Activated CD4-positive, CD25-positive, alpha-beta regulatory T cell (primary cell): ENCODE measurements at places on chromosomes 7 and 10.

DNA sequence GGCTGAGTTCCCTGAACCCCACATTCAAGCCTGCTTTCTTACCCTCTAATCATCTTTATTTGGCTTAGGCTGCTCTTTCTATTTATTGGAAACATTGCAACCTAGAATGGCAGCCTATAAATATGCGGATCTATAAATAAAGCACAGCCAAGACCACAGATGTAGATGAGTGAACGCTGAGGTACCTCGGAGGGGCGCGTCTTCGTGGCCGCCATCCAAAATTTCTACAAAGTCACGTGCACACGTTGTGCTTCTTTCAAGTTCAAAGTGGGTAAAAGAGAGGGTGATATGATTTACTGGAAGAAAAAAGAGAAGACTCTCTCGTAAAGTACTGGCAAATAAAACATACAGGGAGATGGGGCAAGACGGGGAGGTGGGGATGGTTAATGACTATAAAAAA, 132.6 kb upstream of the RSU1 start:
- DNase-seq: no peak

- DNase-seq: no peak
Observed at GRCh38 chr10:125782616-125783015, 7.0 kb upstream of the MMP21 start.

DNA sequence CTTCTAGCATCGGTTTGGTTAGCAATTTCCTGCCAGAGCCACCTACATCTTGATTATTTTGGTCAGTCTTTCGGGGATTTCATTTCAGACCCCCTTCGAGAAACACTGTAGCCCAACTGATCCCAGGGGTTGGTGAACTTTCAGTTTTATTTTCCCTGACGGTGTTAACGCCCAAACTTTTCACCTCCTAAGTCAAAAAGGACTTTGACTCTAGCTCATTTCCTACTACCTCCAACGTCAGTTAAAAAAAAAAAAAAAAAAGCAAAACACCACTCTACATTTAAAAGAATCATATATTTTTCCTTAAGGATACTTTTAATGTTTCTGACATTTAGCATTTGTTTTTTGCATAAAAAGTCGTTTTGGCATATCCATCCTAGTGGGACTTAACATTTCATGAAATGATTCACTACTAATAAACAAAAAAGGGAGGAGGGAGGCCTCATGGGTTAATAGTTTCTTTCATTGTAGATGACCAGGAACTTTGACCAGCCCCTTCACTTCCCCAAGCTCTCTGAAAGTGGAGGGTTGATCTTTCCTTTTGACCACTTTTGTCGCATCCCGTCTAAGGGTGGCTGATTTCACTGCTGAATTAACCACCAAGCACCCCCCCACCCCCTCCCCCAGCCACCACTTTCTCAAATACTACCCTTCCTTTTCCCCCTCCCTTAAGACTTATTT, 764 bp upstream of the TCF7L2 start:
- no peak for DNase-seq

DNA sequence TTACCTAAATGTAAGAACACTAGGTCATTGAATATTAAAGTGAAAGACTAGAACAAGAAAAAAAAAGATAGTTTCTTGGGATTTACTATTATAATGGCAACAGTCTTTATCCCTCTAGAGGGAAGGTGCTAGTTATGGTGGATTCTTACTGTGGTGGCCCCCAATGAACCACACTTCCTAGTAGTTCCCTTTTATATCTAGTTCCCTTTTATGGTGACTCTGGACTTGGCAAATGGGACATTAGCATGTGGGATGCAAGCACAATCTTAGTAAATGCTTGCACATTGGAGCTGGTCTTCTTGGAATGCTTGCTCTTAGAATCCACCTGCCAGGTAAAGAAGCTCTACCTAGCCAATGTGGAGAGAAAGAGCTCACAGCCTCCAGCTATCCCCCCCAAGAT, 430.2 kb downstream of the LRMDA start:
- no peak for DNase-seq

DNA sequence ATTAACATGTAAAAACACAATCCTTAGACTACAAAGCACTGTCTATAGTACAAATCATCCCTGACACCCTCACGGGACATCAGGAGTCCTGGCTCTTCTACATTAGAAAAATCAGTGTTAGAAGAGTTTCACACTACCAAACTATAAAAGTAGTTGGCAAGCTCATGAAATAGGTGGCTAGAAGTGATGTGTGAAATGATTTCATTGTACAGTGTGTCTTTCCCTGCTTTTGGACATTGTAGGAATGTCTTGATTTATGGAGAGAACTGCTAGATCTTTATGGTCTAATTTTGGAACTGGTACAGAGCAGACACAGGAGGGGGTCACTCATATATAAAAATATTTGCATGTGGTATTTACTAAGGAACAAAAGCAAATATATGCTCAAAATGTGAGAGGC, 33.2 kb downstream of the SEMA3A start:
- no peak for DNase-seq

GRCh38 chr7:65342723-65343629, 30.7 kb upstream of the ZNF92 start:
- DNase-seq: no peak

DNA sequence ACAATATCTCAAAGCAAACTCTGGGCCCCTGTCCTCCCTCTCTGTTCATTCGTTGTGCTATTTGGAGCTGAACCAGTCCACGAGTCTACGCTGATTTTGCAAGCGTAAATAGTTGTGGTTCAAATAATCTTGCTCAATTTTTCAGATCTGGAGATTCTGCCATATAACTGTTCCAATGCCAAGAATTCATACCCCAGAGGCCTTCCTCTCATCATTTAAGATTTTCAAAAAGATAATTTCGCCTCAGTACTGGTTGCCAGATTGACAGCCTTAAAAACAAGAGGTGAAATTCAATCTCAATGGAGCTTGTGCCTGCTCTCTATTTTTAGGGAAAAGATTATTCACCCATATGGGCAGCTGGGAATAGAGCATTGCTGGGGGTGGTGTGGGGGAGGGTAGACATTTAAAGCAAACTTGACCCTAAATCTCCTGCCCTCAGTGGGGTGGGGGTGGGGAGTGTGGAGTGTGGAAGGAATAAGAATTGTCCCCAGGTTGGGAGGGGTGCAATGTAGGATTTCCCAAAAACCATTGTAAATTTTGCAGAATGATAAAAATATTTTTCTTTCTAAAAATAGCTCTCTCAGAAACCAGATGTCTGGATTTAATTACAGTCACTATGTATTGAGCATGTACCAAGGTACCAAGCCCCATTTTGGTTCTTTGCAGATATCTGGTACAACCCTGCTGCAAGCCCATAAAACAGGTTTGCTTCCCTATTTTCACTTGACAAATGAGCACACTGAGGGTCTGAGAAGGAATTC, 104.7 kb upstream of the EEPD1 start:
- DNase-seq: no peak

GRCh38 chr7:80991654-80992053, 72.8 kb upstream of the SEMA3C start:
- DNase-seq: no peak

- no peak for DNase-seq
Observed at GRCh38 chr7:125399408-125399807, 469.8 kb upstream of the POT1 start.

DNA sequence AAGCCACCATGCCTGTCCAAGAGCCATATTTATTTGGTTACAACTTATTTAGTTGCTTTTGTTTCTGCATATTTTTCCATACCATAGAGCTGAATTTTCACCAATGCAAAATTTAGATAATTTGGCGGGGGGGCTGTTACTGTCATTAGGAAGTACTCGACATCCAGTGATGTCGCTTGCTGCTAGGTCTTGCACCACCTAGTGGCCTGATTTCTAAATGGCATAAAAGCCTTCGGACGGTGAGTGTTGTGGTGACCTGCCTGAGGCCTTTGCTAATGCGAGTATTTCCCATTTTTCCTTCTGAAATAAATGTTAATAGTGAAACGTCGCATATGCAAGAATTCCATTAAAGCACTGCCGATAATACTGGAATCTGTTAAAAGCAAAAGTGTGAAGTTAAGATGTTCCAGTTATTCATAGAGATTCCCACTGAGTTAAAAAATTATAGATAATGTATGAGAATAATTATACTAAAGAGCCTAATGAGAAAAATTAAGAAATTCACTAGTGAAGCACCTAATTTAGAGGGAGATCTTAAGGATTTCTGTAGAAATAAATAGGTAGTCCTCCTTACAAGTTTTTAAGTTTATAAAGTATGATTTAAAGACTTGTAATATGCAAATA, 86.1 kb upstream of the DNAJB6 start:
- peak; percentile 11 for DNase-seq

DNA sequence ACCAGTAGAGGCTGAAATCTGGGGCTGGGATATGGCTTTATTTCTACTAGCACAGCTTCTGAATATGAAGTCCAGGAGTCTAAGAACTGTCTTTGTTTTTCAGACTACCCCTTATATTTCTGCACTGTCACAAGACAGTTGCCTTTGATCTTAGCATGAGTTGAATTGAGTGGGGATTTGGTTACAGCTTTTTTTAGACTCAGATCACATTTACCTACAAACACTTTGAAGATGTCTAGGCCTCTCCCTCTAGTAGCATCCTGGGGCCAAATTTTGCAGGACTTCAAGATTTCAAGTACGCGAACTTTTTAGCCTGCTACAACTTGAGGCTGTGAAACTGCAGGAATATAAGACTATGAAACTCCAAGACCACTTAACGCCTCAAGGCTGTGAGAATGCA, 240.2 kb downstream of the NEBL start:
- no peak for DNase-seq

GRCh38 chr7:100038326-100038725, 11.2 kb upstream of the ZSCAN21 start:
- DNase-seq: no peak

DNA sequence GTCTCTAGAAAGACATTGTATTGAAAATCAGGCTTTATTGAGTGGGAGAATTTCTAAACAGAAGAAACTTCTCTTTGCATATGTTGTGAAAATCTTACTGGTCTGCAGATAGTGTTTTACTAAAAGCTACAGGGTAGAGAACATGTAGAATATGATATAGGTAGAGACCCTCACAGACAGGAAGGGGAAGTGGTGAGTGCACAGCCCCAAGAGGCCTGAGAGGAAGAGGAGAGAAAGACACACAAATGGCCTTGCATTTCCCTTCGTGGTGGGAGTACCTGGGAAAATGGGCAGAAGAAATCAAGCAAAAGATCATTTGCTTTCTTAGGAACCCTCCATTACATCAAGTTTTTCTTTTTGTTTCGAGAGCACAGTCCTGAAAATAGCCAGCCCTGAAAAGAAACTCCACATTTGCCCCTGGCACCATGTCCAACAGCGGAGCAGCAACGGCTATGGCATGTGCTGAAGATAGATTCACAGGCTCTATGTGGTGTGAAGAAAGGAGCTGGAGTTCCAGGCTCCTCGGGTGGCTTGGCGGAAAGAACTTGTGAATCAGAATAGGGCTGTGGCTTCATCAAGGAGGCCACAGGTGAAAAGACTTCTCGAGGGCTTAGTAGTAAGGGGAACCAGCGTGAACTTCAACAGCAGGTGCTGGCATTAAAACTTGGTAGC, 143.5 kb downstream of the CALCR start:
- no peak for DNase-seq

DNA sequence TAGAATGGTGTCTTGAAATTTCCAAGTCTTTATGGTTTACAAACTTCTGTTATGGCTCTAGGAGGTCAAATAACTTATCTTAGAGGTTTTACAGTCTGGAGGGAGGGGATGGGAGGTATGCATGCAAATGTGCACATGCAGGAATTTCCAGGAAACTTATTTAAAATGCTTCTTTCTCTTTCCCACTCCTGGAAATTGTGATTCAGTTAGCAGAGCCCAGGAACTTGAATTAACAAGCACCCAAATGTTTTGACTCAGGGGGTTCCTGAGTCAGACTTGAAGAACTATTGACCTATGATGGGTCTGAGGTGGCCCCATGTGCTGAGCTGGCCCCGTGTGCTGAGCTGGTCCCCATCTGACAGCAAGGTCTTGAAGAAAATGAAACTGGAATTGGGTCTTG, 669.4 kb downstream of the INHBA start:
- no peak for DNase-seq

DNA sequence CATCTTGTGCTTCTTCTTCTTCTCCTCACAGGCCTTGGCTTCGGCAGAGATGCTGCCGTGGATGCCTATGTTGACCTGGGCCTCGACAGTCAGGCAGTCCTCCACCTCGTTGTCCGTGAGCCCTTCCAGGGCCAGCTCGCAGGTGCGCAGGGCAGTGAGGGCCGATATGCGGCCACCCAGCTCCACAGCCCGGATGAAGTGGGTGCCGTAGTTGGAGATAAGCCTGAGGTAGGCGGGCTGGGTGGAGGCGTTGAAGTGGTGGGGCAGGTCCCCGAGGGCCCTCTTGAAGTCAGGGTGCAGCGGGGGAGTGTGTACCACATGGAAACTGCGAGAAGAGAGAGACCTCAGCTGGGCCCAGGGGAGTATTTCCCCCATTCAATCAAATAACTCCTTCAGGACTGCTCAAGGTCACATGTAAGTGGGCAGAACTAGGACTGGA, 3.7 kb downstream of the PRF1 start:
- DNase-seq: no peak

DNA sequence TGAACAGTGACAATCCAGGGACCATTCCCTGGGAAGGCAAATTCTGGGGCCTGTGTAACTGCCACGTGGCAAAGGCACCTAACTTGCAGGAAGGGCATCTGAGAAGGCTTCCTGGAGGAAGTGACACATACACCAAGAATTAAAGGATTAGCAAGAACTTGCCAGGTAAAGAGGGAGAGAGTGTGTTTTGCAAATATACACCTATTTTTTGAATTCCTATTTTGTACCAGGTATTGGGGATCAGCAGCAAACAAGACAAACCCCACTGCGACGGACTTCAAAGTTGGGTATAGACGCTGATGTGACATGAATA, 206.5 kb upstream of the ZMIZ1 start:
- DNase-seq: no peak
